Activated CD4-positive, alpha-beta T cell treated with anti-CD3 and anti-CD28 coated beads for 36 hours (primary cell): ENCODE measurements at places on chromosomes 6 and 20.
A peak's percentile ranks its signal among the peaks of the same experiment; 100 is the strongest.

DNA sequence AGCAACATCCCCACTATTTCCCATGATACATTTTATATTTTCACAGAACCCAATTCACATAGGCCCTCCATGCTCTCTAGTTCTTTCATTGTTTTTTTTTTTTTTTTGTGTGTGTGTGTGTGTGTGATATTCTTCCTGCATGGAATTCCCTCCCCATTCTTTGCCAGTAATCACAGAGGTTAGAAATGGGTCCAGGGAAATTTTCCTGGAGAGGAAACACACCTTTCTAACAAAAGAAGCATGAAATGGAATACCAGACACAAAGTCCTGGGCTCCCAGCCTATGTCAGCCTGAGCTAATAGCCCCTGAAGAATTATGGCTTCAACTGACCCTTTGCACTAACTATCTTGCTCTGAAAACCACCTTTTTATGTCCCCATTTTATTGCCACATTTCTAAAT, 194.2 kb upstream of the NT5E start:
- H3K4me1 ChIP-seq, result no peaks in the 10 kb centered on the region
- no peaks in the 10 kb centered on the region for H3K36me3 ChIP-seq

DNA sequence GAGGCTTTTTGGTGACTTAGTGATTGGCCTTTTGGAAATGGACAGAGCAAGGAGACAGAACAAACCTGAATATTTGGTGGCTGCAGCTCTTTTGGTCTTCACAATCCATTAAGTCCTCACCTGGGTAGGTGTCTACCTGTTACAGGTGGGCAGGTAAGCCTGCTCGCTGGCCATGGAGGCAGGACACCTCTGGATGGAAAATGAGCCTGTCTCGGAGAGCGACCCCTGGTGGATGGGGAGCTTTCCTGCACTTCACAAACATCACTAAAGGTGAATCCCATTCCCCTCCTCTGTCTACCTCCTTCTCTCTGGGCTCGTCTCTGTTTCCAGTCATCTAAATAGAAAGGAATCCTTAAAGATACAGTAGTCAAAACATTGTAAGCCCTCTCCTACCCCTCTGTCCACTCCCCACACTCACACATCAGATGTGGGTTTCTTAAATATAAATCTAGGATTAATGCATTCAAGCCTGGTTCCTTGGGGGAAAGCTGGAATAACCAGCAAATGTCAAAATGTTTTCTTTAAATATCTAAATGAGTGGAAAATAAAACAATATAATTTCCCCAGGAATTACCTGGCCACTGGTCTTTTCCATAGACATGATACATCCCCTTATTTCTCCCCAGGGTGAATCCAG, 304.9 kb downstream of the CDH26 start:
- H3K27me3 ChIP-seq, result no peaks in the 10 kb centered on the region
- H3K4me1 ChIP-seq, result peaks cover 16% of the 10 kb centered on the region
- peak; percentile 70 for DNase-seq
- H3K27ac ChIP-seq, result no peak overlapping the region
- H3K4me3 ChIP-seq, result no peak overlapping the region

DNA sequence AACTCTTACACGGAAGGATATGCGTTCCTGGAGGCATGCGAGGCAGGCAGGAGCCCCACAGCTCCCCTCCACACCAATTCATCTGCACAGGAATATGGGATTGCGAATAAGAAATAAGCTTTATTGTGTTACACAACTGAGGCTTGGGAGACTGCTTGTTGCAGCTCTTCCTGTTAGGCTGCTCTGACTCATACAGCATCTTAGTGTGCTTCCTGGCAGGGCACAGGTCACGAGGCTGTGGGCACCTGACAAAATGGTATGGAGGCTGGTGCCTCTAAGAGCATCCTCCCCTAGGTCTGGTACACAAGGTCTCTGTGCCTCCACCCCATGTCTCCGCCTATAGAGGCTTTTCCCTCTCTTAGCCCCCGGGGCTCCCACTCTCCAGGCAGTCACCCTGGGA, 6.8 kb downstream of the SLC22A3 start:
- no peak overlapping the region for H3K4me3 ChIP-seq
- no peaks in the 10 kb centered on the region for H3K4me1 ChIP-seq

DNA sequence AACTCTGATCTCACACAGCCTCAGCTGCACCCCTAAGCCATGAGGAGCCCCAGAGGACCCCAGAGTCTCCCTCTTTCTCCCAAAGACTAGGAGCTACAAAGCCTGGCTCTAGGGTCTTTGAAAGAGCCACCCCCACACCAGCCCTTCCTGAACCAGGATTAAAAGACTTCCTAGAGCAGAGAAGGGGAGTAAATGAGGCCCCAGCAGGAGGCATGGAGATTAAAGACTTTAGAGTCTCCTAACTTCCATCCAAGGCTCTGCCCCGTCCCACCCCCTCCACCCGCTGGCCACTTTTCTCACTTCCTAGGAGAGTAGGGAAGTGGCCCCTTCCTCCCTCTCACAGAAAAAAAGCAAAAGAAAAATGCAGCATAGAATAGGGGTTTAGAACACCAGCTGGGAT, 1.7 kb downstream of the PREX1 start:
- peaks cover 54% of the 10 kb centered on the region for H3K4me1 ChIP-seq
- H3K4me3 ChIP-seq, result peak overlapping the region; percentile 88
- peaks cover 21% of the 10 kb centered on the region for H3K27me3 ChIP-seq

DNA sequence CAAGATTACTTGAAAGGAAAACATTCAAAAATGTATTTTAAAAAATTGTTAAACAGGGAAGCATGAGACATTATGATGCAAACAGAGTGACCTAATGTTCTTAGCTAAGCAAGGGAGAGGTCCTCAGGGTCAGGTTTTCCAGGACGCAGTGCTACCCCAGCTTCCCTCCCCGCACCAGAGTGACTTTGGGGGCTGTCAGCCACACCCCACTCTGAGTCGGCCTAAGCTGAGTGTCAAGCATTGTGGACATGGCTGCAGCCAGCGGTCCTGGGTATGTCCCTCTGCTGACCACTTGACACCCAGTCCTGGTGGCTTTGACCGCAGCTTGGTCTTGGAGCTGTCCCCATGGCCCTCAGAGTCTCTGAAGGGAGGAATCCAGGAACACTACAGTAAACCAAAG, 54.9 kb upstream of the CD93 start:
- H3K27ac ChIP-seq, result no peak overlapping the region
- no peak overlapping the region for H3K4me3 ChIP-seq
- peaks cover 5% of the 10 kb centered on the region for H3K27me3 ChIP-seq
- H3K4me1 ChIP-seq, result peaks cover 20% of the 10 kb centered on the region
- no peaks in the 10 kb centered on the region for H3K36me3 ChIP-seq
- no peak for DNase-seq

- H3K27me3 ChIP-seq, result no peaks in the 10 kb centered on the region
- no peaks in the 10 kb centered on the region for H3K4me1 ChIP-seq
- H3K4me3 ChIP-seq, result no peak overlapping the region
- H3K27ac ChIP-seq, result no peak overlapping the region
- no peaks in the 10 kb centered on the region for H3K36me3 ChIP-seq
Observed at GRCh38 chr6:117156741-117157140, 108.6 kb upstream of the VGLL2 start.

DNA sequence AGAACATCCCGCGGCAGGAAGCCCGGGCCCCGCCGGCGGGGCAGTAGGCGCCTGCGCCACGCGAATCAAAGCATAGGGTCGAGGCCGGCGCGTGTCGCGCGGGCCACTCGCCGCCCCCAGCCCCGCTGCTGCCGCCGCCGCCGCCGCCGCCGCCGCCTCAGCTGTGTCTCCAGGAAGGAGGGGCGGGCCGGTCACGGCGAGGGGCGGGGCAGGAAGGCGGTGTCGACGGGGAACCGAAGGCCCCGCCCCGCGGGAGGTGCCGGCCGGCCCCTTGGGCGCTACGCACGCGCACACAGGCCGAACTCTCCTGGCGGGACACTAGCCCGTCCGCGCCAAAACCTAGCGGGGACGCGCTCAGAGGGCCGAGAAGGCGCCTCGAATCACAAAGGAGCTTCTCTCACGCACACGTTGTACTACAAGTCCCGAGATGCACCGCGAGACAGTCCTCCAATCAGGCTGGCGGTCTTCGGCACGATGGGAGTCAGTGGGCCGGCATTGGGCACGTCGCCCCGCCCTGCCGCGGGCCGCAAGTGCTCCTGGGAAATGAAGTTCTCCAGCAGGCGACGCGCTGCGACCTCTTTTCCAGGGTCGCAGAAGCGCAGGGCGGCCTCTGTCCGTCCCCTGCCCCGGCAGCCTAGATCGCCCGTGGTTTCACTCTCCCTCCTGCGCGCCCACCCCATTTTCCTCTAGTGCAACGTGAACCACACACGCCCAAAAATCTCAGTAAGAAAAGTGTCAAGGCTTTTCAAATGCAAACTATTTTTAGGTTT, at the start of gene RALGAPA2:
Gene RALGAPA2 (minus strand): TSS at position 171 of the 770 bp plus-strand sequence. CDS start 164 bp downstream, at position 7.
- H3K4me3 ChIP-seq, result peak within 1 kb of the TSS; percentile 90
- H3K4me1 ChIP-seq, result peaks cover 27% of the 10 kb centered on the region
- peak within 1 kb of the TSS; percentile 95 for H3K27ac ChIP-seq
- peaks cover 2% of the 10 kb centered on the region for H3K27me3 ChIP-seq
- DNase-seq, result peak; percentile 97

DNA sequence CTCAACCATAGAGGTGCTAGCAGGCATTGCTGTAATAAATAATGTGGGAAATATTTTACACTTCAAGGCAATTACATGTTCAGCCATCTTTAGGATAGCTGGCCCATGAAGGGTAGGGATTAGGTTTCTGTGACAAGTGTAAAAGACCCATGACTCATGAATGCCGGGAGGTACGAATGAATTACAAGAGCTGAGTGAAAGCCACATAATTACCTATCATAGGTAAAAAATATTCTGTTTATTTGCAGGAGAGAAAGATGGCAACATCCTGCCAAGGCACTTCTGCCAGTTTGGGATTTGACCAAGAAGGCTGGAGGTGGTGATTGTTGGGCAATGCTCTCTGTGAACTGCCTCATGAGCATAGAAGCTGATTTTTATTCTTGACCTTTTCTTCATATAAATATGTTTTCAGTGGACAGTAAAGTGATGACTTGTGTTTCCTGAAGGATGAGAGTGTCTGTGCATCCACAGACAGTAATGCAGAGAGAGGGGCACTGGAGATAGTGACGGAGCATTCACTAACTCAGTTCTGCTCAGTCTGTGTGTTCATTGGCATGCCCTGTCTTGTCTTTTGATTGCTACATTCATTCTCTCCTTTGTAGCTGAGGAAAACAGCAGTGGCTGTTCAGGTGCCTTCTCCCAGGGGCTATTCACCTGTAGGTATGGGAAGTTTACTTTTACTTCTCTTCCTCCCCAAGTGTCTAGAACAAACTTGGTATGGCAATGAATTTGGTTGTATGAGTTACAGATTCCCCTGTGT, 481.1 kb downstream of the TFAP2B start:
- no peak overlapping the region for H3K27ac ChIP-seq
- peaks cover 1% of the 10 kb centered on the region for H3K27me3 ChIP-seq
- H3K36me3 ChIP-seq, result no peaks in the 10 kb centered on the region
- no peaks in the 10 kb centered on the region for H3K4me1 ChIP-seq
- no peak for DNase-seq
- no peak overlapping the region for H3K4me3 ChIP-seq

DNA sequence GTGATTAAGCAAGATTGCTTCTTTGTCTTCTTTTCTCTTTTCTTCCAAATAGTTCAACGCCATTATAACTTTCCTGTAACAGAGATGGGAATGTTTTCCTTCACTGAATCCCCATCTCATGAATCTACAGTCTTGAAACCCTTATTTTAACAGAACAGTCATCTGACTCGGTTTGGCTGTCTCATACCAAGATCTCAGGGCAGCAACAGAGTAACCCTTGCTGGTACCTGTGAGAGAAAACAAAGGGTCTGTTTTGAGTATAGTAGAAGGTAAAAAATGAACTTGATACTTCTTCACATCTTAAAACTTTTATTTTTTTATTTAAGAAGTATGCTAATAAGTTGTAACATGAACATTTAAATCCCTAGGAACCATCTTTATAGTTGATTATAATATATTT, 19.6 kb upstream of the DSE start:
- H3K36me3 ChIP-seq, result no peaks in the 10 kb centered on the region
- no peak for DNase-seq
- no peaks in the 10 kb centered on the region for H3K27me3 ChIP-seq
- H3K4me1 ChIP-seq, result no peaks in the 10 kb centered on the region
- H3K4me3 ChIP-seq, result no peak overlapping the region

DNA sequence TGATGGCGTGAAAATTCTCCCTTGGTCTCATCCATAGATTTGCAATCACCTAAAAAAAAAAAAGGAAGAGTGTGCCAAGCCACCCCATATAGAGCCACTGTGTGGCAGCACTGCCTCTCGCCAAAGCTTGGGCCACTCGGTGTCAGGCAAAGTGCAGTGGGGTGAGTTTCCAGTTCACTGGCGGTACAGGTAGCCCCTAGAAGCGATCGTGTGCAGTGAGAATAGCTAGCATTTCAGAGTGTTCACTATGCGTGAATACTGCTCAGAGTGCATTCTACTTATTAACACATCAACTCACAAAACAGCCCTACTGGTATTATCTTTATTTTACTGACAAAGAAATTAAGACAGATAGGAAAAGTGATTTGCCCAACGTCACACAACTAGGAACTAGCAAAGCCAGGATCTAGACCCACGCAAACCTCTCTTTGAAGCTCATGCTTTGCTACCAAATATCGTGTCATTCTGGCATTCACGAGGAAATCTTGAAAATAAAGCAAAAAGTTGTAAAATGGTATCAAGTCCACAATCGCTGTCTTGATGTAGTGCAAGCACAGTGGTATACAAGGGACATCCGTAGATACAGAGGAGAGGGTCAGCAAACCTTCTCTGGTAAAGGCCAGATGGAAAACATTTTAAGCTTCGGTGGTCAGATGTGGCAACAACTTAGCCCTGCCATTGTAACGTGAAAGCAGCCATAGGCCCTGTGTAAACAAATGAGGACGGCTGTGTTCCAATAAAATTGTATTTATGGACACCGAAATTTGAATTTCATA, 10.4 kb upstream of the GCNT2 start:
- H3K4me3 ChIP-seq, result no peak overlapping the region
- DNase-seq, result peak; percentile 73
- H3K27me3 ChIP-seq, result peaks cover 2% of the 10 kb centered on the region
- H3K36me3 ChIP-seq, result no peaks in the 10 kb centered on the region
- no peak overlapping the region for H3K27ac ChIP-seq
